ENCODE measurements at places on chromosomes 2 and 18.
A peak's percentile ranks its signal among the peaks of the same experiment; 100 is the strongest.

DNA sequence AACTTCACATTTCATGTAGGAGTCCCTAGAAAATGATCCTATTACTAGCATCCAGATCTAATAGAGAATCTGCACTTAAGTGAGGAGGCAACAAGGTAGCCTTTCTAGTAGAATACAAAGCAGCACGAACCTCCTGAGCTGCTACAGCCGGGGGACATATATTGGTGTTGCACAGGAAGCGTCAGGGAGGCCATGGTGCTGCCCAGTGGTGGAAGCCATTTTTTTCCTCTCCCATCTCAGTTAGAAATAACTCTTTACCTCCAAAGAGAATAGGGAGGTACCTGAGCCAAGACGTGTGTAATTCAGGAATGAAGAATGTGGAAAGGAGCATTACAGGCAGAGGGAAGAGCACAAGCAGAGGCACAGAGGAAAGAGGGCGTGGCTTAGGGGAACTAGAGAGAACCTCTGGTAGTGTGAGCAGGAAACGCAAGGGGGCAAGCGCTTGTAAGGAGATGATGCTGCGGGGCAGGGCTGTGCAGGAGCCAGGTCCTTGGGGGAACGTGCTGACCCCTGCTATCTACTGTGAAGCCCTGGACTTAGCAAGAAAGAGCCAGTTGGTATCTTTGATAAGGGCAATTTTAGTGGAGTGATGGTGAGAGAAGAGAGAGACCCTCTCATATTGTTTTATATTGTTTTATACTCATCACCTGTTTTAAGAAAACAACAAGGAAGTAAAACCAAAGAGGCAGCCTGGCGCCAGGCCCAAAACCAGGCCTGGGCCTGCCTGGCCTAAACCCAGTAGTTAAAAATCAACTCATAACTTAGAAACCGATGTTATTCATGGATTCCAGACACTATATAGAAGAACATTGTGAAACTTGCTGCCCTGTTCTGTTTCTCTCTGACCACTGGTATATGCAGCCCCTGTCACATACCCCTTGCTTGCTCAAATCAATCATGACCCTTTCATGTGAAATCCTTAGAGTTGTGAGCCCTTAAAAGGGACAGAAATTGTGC, 50.0 kb upstream of the TTC39C start:
- DNase-seq: peak; percentile 36

DNA sequence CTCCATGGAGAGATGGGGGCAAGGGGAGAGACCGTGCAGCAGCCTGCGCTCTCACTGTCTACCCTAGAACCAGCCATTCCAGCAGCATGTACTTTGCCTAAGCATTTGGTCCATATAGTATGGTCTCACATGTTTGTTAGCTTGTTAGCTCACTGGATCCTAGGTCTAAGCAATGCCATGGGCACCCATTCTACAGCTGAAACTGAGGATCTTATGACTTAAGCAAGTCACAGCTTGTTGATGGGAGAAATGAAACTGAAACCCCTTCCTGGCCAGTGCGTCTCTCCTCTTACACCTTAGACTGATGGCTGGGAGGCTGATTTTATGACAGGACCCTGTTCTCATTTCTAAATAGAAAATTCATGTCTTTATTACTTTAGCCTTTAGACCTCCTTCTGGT, 90.1 kb downstream of the EPAS1 start:
- no peak for DNase-seq

DNA sequence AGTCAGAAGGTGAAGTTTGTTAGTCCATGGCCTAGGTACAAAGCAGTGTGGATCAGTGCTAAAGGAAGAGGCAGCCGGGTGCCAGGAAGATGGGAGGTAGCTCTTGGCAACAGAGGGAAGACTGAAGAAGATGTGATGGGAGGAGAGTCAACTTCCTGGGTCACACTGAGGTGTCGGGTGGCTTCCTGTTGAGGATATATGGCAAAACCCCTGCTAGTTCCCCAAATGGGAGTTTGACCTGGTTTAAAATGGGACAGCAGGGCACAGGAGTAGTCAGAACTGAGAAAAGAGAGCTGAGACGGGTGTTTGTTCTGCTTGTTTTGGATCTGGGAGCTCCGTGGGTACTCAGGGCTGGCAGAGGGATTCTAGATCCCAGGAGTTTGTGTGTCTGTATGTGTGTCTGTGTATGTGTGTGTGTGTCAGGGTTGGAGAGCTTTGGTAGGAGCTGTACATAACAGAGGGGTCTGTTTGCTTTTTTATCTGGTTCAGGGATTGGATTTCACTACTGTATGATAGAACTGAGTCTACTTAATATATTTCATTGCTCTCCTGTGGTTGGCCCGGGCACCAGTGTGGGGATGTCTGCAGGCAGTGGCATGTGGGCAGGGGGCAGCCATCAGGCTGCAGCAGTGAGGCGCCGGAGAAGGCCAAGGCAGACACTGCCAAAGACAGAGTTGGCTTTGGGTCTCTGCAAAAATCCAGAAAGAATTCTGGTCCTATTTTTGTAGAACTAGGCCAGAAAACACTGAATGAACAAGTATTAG, 17.1 kb downstream of the MXD1 start:
- no peak for DNase-seq

DNA sequence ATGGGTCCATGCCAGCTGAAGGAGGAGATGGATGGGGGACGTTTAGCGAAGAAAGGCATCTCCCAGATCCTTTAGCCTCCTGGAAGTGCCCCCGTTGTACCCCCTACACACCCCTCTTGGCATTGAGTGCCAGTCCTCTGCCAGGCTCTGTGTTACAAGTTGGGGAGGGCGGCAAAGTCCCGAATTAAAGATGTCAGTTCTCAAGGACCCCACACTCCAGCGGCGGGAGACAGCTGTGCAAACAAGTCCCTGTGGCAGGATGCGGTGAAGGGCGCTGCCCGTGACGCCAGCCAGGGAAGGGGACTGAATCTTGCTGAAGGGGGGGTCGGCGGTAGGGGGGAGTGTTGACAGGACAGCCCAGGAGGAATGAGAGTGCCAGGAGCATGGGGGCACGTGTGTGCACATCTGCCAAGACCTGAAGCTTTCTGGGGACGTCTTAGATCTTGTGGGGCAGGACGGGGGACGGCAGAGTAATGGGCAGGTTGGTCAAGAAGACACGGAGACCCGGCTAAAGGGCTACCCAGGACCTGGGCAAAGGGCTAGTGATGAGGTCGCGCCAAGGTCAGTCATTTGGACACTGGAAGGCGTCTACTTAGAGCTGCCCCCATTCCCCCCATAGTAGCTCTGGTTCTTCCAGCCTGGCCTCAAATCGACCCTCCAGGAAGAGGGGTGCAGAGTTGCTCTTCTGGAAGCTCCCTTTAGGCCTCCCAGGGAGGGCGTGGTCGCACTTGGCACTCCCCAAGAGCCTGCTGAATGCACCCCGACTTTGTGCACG, 2.8 kb upstream of the CTDSP1 start:
- peak; percentile 48 for DNase-seq

GRCh38 chr2:224843141-224843540, 127.0 kb upstream of the CCDC195 start:
- DNase-seq: no peak

- no peak for DNase-seq
Observed at GRCh38 chr2:185291035-185291647, 447.5 kb upstream of the FSIP2 start.

GRCh38 chr2:80711915-80712314, 407.4 kb upstream of the LRRTM1 start:
- DNase-seq: no peak

GRCh38 chr2:36322108-36322507, 33.5 kb upstream of the CRIM1 start:
- no peak for DNase-seq

GRCh38 chr2:60849187-60849586, 32.2 kb upstream of the REL start:
- DNase-seq: no peak

DNA sequence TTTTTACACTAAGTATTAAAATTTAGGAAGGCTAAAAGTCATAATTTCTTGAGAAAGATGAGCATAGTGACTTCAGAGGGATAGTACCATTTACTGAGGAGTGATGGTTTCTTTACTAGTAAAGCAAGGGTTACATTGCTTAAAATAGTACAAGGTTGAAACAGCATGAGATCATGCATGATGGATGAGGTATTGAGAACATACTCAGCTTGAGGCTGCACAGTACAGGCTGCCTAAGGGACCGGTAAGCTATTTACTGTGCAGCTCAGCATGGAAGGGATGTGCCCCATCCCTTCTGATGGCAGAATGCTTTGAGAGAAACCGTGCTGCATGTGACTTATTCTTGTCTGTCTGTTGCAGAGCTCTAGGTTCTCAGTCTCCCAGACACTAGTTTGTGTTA, 122.1 kb downstream of the EML6 start:
- no peak for DNase-seq
